ENCODE measurements at places on chromosomes 5 and 9. TPM values are rescaled to one million over a fixed set of nuclear protein-coding genes. Genes with fewer than 3 reads are reported as not detected.

The ABO gene
- 0.47 TPM for total RNA-seq

The SLC25A48 gene
- not detected for total RNA-seq

The RPS14 gene
- total RNA-seq: 3,828 TPM

The PIP5K1B gene
- 1.1 TPM for total RNA-seq

The CORO2A gene
- 0.78 TPM for total RNA-seq

The PRRX2 gene
- 12.1 TPM for total RNA-seq

The TPM2 gene
- total RNA-seq: 11,994 TPM
